ENCODE measurements at places on chromosomes 3 and 15. TPM values are rescaled to one million over a fixed set of nuclear protein-coding genes. Genes with fewer than 3 reads are reported as not detected.

The ADAMTSL3 gene
- 17.7 TPM for total RNA-seq

The RASGRP1 gene
- total RNA-seq, result 0.26 TPM

The NEK10 gene
- total RNA-seq, result 2.2 TPM

The BCHE gene
- 30.1 TPM for total RNA-seq

The GNAT1 gene
- total RNA-seq, result not detected
